ENCODE measurements at places on chromosomes 2 and 18.

DNA sequence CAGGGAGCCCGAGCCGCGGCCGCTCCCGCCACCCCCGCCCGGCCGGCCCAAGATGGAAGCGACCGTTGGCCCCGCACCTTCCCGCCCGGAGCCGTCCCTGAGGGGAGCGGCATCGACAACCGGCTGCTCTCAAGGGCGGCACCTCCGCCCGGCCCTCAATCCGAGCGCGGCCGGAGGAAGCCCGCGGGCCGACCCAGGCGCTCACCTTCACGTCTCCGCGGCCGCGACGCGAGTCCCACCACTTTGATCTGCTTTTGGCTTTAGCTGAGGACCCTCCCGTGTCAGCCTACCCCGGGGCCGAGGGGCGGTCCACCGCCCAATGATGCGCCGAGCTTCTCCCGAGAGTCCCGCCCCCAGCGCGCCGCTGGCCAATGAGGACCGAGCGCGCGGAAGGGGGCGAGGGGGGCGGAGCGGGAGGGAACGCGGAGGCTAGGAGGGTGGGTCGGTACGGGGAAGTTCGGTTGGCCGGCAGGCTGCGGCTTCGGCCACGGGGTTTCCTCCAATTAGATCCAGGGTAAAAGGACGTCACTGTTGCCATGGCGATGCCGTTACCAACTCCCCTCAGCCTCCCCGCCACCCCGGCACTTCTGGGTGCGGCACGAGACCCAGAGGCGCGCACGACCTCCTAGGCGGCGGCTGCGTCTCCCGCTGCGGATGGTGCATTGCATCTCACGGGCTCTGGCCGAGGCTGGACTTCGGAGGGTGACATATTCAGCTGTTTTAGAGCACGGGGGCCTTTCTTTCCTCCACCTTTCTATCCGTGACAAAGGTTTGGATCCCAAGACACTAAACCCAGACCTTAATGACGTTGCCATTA is at the start of gene YWHAQ:
YWHAQ (minus strand) TSS at position 262 of the 817 bp plus-strand sequence. CDS start 545 bp downstream, outside the sequence.
- peak; percentile 99 for DNase-seq

GRCh38 chr2:238080518-238080917 is 19.6 kb upstream of the ESPNL start:
- DNase-seq, result no peak

- no peak for DNase-seq
Observed at GRCh38 chr2:48551548-48551947, 21.6 kb downstream of the STON1 start.

DNA sequence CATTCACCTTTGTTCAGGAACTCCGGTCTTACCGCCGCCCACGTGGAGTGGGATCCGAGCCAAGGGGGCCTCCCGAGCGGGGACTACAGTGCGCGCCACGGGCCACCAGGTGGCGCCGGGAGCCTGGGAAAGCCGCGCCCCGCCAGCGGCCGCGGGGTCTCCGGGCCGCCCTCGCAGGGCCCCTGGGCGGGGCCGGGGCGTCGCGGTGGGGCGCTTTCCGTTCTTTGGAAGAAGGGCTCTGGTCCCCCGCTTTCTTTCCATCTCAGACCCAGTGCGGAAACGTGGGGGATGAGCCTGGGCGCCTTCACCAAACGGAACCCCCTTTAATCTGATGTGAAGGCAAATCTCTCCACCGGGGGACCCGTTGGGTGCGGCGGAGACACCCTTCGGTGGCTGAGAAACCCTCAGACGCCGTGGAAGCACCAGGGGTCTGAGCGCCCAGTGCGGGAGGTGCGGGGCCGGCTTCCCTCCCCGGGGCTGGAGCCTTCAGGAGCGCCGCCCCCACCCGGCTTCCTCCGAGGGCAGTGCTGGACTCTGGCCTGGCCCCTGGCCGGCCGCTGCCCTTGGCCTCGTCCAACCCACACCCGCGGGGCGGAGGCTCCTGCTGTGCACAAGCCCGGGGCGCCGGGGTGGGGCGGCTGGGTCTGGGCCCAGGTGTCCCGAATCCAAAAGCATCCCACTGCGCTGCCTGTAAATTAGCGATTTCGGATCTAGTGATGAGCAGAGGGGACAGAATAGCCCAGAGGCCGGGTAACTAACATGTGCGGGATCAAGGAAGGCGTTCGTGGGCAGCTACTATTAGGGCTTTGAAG is 44.6 kb downstream of the GORASP2 start:
- DNase-seq, result peak; percentile 88

DNA sequence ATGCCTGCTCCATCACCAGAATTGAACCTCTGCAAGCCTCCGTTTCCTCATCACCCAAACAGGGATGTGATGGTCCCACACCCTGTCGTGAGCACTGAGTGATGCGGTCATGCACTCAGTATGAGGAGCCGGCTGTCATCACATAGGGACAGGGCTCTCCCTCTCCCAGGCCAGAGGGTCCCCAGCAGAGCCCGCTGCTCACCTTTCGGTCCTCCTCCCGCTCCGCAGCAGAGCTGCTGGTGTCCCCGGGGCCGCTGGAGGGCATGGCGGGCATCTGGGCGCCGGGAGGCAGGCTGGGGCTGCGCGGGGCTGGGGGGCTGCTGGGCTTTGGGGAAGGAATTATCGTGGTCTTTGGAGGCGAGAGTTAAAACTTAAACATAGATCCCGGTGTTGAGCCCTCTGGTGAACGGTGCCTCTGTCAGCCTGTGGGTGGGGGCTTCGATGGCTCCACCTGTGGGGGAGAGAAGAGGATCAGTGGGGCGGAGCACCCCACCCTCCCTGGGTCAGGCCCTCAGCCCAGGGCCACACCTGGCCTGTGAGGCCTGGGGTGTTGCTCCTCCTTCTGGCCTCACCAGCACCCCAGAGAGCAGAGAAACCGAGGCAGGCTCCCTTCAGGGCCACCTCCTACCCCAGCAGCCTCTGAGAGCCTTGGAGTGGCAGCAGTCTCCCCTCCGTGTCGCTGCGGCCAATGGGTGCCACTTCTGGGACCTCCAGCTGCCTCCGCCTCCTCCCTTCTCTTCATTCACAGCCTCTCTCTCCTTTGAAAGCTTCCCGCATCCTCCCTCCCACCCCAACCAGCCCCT is 27.8 kb downstream of the DNMT3A start:
- DNase-seq, result no peak

GRCh38 chr2:27664622-27665363 is 1.1 kb downstream of the SLC4A1AP start:
- peak; percentile 26 for DNase-seq

- no peak for DNase-seq
Observed at GRCh38 chr18:35236571-35237363, 4.1 kb upstream of the ZNF397 start.

- peak; percentile 56 for DNase-seq
Observed at GRCh38 chr2:134137182-134137611, 116.7 kb upstream of the MGAT5 start.

GRCh38 chr18:3449512-3450011 is 410 bp upstream of the TGIF1 start:
- no peak for DNase-seq

- no peak for DNase-seq
Observed at GRCh38 chr2:120595739-120596138, 139.9 kb upstream of the GLI2 start.

- no peak for DNase-seq
Observed at GRCh38 chr2:241095594-241096290, 6.3 kb downstream of the MTERF4 start.

GRCh38 chr2:106065983-106066820 is 127.9 kb downstream of the UXS1 start:
- DNase-seq, result no peak

DNA sequence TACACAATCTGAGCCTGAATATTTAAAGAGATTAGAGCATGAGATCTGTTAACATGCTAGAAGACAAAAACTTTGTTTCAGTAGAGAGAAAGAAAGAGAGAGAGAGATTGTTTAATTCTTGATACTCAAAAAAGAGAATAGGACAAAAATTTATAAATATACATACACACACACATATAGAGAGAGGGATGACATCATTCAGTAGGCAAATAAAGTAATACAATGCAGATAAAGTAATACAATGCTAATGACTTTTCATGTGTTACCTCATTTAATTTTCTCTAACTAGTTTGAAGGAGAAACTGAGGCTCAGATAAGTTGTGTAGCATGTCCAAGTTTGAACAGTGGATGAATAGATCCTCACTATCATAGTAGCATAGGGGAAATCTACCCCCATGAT is 286.4 kb downstream of the CMPK2 start:
- no peak for DNase-seq

GRCh38 chr18:57759650-57760049 is 43.5 kb downstream of the ATP8B1 start:
- no peak for DNase-seq

DNA sequence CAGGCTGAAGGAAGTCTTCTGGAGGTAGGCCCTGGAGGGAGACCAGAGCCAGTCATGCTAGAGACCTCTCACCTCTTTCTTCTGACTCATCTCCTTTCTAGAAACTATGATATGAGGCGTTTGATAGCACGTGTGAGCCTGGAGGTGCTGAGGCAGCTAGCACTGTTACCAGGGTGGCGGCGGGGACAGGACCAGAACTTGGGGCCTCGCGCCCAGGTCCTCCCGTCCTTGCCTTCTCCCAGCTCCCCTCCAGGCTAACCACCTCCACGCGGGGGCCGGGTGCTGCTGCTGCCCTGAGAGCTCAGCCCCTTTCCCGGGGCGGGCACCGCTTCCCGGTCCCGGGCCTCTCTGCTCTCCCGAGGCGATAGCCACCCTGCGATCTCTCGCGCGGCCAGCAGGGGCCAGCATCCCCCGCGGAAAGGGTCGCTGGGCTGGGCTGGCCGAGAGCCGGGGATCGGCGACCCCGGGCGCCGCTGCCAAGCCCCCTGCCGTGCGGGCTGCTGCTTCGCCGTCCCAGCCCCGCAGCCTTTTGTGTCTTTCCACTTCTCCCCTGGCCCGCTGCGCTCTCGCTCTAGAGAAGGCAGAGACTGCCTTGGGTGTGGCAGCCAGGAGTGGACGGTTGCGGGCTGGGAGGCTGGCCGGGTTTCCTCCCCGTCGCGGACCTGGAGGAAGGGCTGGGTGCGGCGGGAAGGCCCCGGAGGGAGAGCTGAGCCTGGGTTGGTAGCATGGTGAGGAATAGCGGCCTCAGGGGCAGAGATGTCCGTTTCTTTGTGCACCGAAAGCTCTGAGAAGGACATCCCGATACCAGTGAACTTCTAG is 49.1 kb downstream of the TMEM17 start:
- DNase-seq, result peak; percentile 72

DNA sequence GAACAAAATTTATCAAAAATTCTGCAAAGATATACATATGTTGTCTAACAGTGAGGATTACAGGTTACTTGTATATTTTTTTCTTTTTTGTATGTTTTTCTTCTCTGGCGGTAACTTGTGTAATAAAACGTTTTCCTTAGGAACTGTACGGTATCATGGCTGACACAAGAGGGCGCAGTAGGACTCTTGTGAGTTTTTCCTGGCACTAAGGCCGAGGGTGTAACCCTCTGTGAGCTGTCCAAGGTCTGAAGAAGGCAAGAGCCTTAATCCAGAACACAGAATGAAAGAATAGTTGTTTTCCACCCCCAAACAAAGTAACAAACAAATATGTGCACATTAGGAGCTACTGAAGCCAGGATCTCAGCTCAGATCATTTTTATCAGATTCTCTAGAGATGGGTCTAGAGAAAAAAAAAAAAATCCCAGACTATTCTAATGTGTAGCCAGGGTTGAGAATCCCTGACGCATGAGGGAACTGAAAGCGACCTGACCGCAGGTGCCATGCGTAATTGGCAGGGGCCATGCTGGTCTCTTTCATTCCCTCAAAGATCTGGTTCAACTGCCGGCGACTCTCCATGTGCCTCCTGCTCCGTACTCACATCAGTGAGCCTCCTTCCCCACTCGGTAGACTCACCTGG is 27.0 kb downstream of the TMEM200C start:
- peak; percentile 86 for DNase-seq

DNA sequence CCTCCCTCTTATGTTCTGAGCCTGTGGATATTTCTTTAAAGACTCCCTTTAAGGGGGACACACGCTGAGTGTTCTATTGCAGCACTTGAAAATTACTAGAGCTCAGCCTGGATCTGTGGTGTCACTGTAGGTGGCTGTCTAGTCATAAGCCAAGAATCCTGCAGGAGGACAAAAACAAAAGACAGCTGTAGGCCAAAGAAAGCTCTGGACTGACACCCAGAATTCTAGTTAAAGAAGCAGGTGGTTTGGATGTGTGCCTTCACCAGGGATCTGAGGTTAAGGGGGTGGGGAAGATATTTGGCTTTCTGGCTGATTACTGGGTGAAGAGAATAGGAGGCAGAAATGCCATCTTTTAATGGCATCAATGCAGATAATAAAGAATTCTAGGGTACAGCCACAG is 842.5 kb upstream of the NXPH2 start:
- no peak for DNase-seq

GRCh38 chr2:237361194-237362004 is 52.6 kb downstream of the COL6A3 start:
- DNase-seq, result no peak

GRCh38 chr18:80137137-80137536 is 28.1 kb downstream of the ADNP2 start:
- DNase-seq, result no peak

- no peak for DNase-seq
Observed at GRCh38 chr2:219251656-219252055, 1.4 kb upstream of the TUBA4B start.

- no peak for DNase-seq
Observed at GRCh38 chr2:159775021-159775420, 23.0 kb downstream of the CD302 start.

GRCh38 chr2:235001237-235002133 is 49.7 kb downstream of the SH3BP4 start:
- no peak for DNase-seq

DNA sequence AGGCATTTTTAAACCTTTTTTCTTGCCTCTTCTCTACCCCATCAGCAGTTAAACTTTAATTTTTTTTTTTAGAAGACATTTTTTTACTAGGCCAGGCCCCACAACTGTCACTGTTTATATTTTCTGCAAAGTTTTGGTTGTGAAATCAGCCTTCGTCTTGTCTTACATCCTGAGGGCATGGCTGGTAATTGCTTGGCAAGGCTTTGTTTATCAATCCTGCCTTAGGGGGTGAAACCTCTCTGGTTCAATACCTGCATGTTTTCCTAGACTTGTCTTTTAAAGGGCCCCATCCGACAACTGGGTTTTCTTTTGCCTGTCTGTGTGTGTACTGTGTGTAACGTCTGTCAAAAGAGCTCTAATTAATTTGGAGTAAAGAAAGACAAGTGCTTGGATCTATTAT is 330.0 kb upstream of the CWC22 start:
- no peak for DNase-seq

DNA sequence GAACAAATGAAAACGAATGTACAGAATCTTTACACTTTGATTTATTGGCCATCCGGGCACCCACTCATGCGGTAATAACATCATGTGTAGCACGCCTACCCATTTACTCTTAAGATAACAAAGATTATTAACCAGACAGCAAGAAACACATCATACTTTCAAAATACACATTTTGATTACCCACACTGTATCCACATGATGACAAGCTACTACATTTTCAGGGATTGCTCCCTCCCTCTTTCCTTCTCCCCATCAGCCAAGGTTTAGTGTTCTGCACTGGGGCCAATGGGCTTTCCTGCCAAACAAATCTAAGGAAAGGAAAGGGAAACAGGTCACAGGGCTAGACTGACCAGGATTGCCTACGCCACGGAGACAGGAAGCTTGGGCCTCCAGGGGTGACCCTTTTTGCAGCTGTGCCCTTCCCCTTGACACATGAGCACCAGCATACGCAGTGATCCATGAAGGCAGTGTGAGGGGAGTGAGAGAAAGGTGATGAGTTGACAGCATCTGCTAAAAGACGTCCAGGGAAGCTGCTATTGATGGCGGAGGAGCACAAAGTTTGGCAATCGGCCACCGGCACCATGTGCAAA is 76.5 kb downstream of the ZNF521 start:
- no peak for DNase-seq

All from suppressor macrophage treated with lipopolysaccharide for 4 hours (primary cell).